ENCODE measurements at places on chromosomes 5 and 9.

DNA sequence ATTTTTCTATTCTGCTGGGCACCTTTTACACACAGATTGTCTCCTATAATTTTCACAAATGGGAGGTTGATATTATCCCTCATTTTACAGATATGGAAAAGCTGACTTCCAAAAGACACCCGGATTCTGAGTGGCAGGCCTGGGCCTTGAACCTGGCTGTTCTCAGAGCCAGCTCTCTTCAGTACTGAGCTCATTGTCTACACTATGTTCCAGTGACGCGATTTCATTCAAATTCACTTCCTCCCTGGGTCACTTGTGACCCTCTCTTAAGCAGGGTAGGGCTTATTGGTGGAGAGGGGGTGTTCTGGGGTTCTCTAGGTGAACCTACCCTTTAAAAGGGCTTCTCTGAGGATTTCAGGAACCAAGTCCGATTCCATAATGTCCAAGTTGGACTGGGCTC, 70.2 kb downstream of the ANKRD33B start:
- DNase-seq: no peak

GRCh38 chr5:111998871-111999270, 241.9 kb upstream of the NREP start:
- DNase-seq: no peak

DNA sequence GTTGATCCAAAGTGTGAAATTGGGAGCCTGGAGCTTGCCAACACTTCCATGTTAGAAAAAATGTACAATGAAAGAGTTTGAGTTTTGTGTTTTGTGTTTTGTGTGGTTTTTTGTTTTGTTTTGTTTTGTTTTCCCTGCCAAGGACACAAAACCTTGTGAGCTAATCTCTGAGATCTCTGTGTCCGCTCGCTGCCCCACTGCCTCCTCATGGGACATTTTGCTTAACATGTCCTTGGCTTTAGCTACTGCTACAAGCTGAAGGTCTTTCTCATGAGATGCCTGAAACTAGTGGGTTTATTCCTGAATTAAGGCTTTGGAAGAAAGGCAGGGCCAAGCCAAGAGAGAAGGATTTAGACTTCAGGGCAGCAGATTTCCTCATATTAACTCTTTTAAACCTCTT, 7.3 kb upstream of the JAKMIP2 start:
- DNase-seq: no peak

GRCh38 chr9:29211003-29211579, 1637.8 kb upstream of the C9orf72 start:
- DNase-seq: no peak

GRCh38 chr5:151338734-151339133, 8.6 kb downstream of the SLC36A2 start:
- DNase-seq: no peak

GRCh38 chr5:99308131-99308530, 379.3 kb upstream of the CHD1 start:
- no peak for DNase-seq

DNA sequence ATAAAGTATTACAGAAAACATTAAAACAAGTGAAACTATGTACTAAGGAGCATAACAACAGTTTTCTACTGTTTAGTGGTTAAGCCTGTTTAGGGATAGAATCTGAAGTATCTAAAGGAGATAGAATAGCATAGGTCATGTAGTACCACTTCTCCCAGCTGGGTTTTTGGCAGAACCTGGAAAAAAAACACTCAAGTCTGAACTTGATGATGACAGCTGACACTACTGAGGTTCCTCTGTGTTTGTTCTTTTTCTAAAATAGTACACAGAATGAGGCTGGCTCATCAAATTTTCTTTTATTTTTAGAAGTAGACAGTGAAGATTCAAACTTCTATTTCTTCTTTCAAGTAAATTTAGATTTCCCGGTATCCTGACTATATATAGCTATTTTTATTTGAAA, 203.8 kb upstream of the ACO1 start:
- no peak for DNase-seq

GRCh38 chr5:163437011-163437308, 435 bp upstream of the CCNG1 start:
- DNase-seq: no peak

GRCh38 chr5:36590513-36591286, 15.7 kb upstream of the SLC1A3 start:
- no peak for DNase-seq

DNA sequence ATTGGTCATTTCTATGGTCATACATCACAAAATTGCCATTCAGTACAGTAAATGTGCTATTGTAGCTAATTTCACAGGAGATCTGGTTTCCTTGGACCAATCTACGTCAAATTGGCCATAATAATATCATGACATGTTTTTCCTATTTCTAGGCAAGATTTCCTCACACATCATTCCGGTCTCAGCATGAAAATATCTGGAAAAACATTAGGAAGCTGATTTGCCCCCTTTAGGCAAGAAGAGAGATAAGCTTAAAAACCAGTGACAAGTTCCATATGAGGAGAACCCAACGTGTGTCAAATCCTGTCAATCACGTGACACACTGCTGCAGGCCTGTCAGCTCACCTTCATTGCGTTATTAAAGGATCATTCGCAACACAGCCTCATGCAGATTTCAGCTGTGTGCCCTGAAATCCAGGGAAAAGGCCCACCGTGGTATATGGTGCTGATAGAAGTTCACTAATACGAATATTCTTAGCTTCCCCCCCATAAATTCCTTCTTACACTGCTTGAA, 153.3 kb downstream of the ST8SIA4 start:
- no peak for DNase-seq

- peak; percentile 32 for DNase-seq
Measured at GRCh38 chr5:66828548-66829357, 232.6 kb downstream of the MAST4 start.

DNA sequence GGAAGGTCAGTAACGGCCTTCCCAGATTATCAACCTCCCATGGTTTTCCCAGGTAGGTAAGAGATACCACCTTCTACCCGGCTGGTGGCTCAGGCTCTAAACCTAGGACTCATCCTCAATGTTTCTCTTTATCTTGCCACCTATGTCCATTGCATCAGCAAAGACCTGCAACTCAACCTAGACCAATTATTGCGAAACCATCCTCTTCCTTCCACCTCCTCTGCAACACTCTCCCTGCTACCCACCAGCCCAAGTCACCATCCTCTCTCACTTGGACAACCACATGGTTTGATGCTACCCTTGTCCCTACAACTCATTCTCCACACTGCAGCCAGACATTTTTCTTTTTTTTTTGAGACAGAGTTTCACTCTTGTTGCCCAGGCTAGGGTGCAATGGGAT, 65.4 kb upstream of the GDNF start:
- DNase-seq: no peak

- no peak for DNase-seq
Measured at GRCh38 chr5:172414531-172415361, 39.6 kb downstream of the SH3PXD2B start.

DNA sequence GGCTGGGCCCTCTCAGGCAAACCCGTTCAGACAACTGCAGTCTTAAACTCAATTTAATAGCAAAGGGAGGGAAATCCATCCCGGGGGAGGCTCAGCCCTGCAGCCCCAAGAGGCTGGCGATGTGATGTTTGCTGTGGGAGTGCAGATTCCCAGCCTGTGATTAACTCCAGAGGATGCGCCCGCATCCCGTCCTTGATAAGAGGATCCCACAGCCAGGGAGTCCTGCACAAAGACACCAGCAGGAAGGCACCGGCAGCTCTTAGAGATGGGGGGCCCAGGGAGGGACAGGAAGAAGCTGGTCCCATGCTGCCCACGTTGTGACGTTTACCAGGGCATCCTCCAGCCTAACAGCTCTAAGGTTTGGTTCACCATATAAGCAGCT, 64.7 kb downstream of the MRPL36 start:
- no peak for DNase-seq

- DNase-seq: no peak
Measured at GRCh38 chr5:15266229-15266628, 233.8 kb upstream of the FBXL7 start.

- DNase-seq: no peak
Measured at GRCh38 chr5:55101556-55102276, 730 bp upstream of the GZMA start.

DNA sequence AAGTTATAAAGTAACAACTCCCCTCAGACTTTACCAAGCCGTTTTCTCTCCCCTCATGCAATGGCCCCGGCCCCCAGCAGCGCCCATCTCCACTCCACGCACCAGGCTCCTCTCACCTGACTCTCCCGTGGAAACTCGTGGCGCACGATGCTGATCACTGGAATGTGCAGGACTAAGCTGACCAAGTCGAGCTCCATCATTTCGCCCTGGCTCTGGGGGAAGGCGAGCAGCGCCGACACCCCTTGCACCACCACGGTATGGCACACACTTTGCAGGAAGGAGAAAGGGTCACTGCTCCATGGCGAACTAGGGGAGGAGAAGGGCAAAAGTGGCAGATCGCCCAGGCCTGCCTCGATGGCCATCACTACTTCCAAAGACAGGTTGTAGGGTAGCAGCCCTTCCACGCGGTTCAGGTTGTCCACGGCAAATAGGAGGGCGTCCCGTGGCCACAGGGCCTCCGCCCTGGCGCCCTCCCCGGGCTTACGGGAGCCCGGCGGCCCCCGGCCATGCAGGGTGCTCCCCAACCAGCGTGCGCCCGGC, 1.2 kb downstream of the GRIN3A start:
- no peak for DNase-seq

- peak; percentile 67 for DNase-seq
Measured at GRCh38 chr9:114155263-114155994, at the start of gene COL27A1. Gene COL27A1 (plus strand): TSS chr9:114155537. CDS start chr9:114155951, 414 bp downstream.

- DNase-seq: no peak
Measured at GRCh38 chr5:168219515-168220410, 71.7 kb upstream of the WWC1 start.

DNA sequence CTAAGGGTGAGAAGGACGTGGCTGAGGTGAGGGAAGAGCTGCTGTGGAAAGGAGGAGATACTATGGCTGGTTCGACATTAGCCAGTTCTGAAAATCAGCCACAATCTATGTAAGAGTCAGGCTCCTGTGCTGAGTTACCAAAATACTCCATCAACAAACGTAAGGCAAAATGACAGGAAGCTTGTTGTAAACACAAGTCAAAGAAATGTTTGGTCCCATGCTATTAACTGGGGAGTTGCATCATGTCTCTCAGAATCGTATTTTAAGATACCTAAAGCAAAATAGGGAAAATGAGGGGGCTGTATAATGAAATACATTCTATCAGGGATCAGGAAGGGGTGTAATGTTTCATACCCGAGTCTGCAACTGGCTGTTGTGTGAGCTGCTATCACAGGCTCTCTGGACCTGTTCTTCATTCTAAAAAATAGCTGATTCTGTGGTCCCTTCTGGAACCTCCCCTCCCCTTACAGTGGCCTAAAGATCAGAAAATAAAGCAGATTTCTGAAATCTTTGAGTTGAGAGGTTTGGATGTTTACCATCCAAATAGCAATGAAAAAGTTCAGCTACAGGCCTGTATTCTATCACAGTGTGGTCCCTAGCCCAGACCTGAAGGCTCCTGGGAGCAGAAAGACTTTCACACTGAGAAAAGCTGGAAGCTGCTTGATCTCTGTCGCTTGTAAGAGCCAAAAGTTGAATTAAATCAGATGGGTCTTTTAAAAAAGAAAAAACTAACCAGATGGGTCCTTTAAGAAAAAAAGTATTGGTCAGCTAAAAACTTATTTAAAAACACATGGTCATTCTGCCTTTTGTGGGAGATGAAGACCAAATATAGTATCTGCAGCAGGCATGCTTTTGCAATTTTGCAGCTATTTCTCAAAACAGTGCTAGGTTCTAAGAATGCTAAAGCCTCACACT, 97.8 kb upstream of the SMC5 start:
- DNase-seq: no peak

DNA sequence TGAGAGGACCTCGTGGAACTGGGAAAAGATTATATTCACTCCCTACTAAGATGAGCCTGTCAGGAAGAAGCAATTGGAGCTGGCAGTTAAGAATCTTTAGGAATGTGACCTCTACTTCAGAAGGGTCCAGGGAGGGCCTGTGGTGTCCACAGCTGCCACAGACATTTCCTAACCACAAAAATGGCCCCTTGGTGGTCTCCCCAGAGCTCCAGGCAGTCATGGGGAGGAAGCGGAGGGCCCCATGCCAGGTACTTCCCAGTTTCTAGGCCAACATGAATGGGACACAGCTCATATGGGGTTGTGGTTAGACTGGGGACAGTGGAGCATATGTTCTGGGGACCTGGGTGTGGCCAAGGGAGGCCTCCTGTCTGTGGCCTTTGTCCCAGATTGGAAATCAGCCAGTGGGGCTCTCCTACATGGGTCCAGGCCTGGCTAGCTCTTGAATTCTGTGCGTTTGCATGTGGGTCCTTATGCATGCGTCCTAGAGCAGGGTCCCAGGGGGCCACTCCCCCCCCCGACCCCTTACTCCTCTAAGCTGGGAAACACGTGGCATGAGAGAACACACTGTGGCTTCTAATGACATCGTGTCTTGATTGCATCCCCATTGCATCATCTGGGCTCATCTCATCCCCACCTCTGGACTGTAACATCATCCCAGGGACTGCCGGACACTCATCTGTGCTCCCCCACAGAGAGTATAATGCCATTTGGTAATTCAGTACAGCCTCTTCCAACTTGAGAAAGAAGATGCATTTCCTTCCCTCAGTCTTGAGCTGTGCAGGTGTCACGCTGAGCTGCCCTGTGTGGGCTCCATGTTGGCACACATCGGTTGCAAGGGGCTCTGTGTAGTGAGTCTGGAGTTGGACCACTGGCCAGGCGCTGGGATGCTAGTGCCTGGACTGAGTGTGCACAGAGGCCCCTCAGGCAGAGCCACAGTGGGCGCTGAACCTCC, 31.3 kb downstream of the IRF1 start:
- DNase-seq: peak; percentile 3

GRCh38 chr9:129383019-129383560, 205.0 kb upstream of the IER5L start:
- DNase-seq: no peak

- no peak for DNase-seq
Measured at GRCh38 chr5:91293131-91293530, 90.0 kb downstream of the ARRDC3 start.

DNA sequence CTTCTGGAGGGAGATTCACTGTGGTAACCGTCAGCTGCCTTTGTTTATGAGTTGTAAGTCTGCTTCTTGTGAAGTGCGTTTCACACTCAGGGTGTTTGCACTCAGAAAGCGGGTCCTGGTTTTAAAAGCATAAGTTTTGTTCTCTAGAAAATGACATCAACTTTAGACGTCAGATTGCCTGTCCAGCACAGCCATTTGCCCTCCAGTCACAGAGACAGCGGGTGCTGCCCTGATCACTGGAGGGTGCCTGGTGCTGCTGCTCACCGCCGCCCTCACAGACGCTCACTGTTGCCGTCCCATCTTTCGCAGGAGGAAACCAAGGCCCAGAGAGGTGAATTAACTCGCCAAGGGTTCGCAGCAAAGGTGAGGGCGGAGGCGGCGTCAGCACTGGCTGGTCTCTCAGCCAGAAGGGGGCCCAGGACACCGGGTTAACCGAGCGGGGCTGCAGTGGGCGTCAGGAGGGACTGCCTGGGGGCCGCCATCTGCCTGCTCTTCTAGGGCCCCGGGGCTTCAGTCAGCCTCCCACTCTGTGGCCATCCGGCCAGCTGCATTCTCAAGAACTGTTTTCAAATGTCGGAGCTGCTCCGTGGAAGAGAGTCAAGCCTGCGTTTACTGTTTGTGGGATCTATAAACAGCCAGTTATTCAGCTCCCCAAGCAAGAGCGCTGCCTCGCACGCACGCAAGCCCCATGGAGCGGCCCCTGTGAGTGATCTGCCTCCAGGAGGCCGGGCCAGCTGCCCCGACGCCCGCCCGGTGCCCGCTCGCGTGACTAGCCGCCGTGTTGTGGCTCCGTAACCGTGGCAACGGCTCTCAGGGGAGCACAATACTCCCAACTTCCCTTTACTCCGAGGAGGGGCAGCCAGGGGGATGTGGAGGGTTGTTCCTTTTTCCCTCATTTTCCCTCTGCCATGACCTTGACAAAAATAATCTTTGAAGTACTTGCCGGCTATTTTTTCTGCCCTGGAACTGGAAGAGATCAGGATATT, 43.4 kb upstream of the EXOC3 start:
- DNase-seq: no peak

- DNase-seq: no peak
Measured at GRCh38 chr5:176934309-176934930, 35.3 kb upstream of the HK3 start.

Measured in activated CD4-positive, alpha-beta T cell treated with anti-CD3 and anti-CD28 coated beads for 1 hour (primary cell).